Activated naive CD4-positive, alpha-beta T cell (primary cell): ENCODE measurements at places on chromosomes 11 and 22.

DNA sequence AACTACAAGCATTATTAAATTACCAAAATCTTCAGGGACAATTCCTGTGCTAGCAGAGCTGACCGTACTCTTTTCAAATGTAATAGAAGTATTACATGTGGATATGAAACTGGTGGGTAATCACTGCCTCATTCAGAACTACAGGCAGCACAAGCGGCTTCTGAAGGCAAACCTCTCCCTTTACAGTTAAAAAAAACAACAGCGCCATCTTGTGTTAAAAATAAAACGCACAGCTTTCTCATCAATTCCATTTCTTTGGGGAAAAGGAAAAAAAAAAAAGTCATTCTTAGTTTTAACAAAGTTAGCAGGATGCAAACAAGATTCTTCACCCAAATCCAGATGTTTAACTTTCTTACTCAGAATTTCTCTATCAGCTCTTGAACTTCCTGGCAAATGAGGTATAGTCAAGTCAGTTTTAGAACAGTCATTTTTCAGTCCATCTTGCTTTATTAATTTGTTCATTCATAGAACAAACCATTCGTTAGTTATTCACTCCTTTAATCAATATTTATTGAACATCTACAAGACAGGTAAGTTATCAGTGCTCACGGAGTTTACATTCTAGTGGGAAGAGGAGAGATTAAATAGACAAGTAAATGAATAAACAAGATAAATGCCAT lies 331.8 kb upstream of the MPPED2 start:
- no peak for DNase-seq

DNA sequence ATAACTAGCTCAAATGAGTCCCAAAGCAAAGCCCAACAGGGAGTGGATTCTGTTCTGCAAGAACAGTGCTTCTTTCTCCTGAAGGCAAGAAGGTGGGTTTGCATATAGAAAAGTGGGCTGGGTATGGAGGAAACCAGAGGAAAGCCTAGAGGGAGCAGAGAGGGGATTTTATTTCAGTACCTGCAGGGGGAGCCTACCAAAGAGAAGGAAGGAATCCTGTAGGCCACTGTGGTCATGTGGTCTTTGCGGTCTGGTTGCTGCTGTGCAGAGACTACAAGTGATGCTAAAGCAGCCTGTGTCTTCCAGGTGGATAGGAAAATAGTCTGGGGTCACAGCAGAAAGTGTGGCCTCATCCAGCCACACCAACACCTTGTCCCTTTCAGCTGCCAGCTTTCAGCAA lies 33.2 kb upstream of the ZBTB16 start:
- no peak for DNase-seq

DNA sequence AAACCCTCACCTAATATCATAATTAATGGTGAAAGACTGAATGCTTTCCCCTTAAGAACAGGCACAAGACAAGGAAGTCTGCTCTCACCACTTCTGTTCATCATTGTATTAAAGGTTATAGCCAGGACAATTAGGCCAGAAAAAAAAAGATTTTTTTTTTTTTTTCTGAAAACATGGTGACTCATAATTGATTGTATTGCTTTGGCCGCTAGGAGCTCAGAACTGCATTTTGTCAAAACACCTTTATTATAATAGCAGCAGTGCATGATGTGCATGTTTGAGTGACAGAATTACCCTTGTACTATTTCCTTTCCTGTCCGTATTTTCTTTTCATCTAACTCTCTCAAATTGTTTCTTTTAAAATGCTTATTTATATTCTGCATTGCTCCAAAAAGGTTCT lies 98.1 kb downstream of the RNF169 start:
- DNase-seq, result no peak

DNA sequence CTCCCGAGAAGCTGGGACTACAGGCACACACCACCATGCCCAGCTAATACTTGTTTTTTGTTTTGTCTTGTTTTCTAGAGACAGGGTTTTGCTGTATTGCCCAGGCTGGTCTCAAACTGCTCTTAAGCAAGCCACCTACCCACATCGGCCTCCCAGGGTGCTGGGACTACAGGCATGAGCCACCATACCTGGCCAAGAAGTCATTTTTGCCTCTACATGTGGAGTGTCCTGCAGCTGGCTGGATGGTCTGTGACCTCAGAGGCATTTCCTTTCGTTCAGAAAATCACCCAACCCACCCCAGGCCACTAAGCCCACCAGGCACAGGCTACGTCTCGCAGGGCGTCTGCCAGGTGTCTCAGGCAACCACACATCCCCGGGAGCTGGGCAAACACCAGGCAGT lies 12.8 kb downstream of the SHANK2 start:
- no peak for DNase-seq

GRCh38 chr22:27820896-27821866 lies 19.6 kb upstream of the MN1 start:
- DNase-seq, result no peak

GRCh38 chr11:77101043-77101537 lies 1.6 kb upstream of the OMP start:
- no peak for DNase-seq

GRCh38 chr11:17653611-17654010 lies 65.8 kb upstream of the MYOD1 start:
- DNase-seq, result no peak
